Fibroblast of mammary gland (primary cell): ENCODE measurements at places on chromosomes 4 and X.

- no peak for DNase-seq
Measured at GRCh38 chrX:142201113-142201512, 4.0 kb downstream of the MAGEC2 start.

DNA sequence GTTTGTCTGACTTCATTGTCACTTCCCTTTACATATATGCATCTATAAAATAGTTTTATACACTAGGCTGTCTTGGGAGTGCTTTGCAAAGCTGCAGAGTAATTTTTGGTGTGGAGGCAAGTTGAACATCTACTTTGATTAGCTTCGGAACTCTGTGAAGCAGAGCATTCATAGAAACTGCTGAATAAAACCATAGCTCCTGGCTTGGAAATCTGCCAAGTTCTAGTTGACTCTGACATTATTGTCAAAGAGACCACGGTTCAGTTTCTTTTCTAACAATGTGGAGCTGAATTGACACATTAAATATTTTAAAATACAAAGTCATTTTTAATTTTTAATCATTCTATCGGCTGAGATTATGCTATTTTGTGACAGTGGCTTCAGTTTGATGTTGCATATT, 335.0 kb downstream of the BMPR1B start:
- DNase-seq: no peak

GRCh38 chr4:31016322-31017061, 296.3 kb downstream of the PCDH7 start:
- no peak for DNase-seq

- no peak for DNase-seq
Measured at GRCh38 chr4:128299848-128300247, 12.2 kb upstream of the PGRMC2 start.

GRCh38 chrX:56987741-56988140, 7.6 kb downstream of the SPIN3 start:
- DNase-seq: no peak

GRCh38 chr4:139337612-139338011, 35.3 kb upstream of the NDUFC1 start:
- no peak for DNase-seq

GRCh38 chr4:169136330-169136729, 126.3 kb upstream of the CBR4 start:
- DNase-seq: no peak

- DNase-seq: peak; percentile 7
Measured at GRCh38 chrX:70001269-70001668, 48.5 kb downstream of the AWAT2 start.

- no peak for DNase-seq
Measured at GRCh38 chr4:24219209-24219608, 329.4 kb upstream of the PPARGC1A start.

GRCh38 chr4:159925770-159926169, 822.9 kb downstream of the RAPGEF2 start:
- peak; percentile 0 for DNase-seq

DNA sequence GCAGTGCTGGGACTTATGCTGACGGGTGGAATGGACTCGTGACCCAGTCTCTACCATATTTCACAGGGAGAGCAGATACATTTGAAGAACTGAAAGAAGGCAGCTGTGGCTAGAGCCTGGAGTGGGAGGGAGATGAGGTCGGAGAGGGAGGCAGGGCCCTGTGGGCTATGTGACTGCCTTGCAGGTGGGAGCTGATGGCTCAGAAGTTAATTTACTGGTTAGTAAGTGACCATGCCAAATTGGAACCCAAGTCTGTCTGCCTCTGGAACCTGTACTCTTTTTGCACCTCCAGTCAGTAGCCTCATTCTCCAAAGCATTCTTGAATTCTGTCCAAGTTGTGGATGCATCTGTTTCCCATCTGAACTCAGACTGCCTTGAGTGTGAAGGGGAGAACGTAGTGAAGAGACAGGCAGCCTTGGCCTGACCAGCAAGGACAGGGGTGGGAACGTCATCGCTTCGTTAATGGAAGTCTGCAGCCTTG, 92.3 kb downstream of the REPS2 start:
- peak; percentile 83 for DNase-seq

- no peak for DNase-seq
Measured at GRCh38 chr4:181204109-181204508, 1039.1 kb upstream of the TENM3 start.

DNA sequence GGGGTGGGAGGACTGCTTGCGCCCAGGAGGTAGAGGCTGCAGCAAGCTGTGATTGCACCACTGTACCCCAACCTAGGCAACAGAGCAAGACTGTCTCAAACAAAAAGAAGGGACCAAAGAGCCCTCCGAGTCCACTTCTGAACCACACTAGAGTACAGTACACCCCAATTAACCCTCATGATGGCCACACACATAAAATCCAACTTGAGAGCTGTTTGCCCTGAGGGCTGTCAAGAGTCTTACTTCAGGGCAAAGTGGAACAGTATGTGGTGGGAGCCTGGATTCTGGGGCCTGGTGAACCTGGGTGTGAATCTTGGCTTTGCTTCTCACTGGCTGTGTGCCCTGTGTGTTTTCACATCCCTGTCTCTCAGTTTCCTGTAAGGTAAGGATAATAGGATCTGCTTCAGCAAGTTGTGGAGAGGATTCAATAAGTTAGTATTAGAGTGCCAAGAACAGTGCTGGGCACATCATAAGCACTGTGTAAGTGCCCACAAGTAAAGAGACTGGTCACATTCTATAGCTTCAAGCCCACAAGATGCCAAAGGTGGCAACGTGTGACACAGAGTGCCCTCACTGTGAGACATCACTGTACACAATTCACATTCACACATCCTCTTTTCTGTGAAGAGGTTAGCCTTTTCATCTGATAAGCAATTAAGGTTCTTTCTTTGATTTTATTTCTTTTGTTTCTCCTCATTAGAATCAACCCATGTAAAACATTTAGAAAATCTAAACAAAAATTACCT, 52.1 kb downstream of the LEF1 start:
- no peak for DNase-seq

GRCh38 chr4:37802068-37802666, 24.3 kb upstream of the PGM2 start:
- peak; percentile 79 for DNase-seq

GRCh38 chr4:13329963-13330362, 154.2 kb downstream of the RAB28 start:
- peak; percentile 83 for DNase-seq

GRCh38 chrX:118974088-118974907, at the start of gene LONRF3:
TSS of gene LONRF3 (plus strand) at chrX:118974618. CDS start at chrX:118974781, 163 bp downstream.
- peak; percentile 42 for DNase-seq

GRCh38 chrX:10526451-10526850, 93.9 kb downstream of the MID1 start:
- DNase-seq: peak; percentile 77

- peak; percentile 3 for DNase-seq
Measured at GRCh38 chrX:150018931-150019361, 80.7 kb upstream of the EOLA2 start.

DNA sequence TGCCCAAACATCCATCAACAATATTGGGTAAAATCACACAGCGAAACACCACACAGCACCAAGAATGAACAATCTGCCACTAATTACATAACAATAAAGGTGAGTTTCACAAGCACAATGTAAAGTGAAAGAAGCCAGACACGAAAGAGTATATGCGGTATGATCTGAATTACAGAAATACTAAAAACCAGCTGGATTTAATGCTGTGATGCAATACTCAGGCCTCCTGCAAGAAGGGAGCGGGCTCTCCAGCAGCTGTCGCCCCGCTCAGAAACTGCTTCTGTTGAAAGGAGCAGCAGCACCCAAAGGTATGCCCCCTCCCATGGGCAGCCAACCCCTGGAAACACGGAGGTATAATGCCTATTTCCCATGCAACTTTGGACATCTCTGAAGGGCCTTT, 77.0 kb downstream of the PAPSS1 start:
- no peak for DNase-seq

DNA sequence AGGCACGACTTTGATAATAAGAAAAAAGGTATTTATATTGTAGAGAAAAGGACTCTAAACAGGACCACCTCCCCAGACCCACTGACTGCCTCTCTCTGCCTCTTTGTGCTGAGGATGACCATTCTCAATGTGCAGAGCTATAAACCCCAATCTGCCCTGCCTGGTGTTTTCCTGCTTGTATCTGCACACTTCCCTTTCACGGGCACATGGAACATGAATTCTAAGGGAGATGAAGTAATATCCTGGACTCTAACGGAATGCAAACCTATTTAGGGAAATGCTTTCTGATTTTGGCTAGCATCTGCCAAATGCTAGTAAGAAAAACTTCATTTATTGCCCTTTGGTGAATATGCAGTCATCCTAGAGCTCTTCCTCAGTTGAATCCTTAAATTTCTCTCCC, 2.4 kb downstream of the DIPK2B start:
- peak; percentile 5 for DNase-seq

DNA sequence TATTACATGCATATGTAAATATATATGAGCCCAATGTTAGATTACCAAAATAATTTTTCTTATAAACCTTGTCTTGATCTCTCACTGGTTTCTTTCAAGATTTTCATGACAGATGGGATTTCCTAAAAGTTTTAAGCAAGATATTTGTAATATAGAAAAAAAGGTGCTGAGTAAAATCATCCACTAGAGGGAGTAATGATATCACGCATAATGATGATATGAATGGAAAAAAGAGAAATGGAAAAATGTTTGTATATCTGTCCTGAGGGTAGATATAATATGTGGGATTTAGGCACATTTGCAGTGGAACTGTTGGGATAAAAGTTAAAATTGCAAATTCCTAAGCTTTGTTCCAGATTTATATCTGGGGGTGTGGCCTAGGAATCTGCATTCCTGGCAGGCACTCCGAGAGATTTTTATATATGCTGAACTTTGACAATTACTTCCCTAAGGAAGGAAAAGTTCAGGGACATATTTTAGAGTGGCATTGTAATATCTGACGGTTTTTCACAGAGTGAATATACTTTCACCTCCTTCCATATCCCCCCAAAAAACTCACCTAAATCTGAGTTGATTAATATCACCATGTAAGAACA, 60.5 kb downstream of the TMA16 start:
- DNase-seq: peak; percentile 40

GRCh38 chr4:2247128-2248043, 5.5 kb upstream of the HAUS3 start:
- DNase-seq: no peak

- DNase-seq: peak; percentile 77
Measured at GRCh38 chr4:38759113-38759789, 23.5 kb downstream of the TLR10 start.

GRCh38 chr4:141464366-141464765, 172.0 kb upstream of the IL15 start:
- no peak for DNase-seq

DNA sequence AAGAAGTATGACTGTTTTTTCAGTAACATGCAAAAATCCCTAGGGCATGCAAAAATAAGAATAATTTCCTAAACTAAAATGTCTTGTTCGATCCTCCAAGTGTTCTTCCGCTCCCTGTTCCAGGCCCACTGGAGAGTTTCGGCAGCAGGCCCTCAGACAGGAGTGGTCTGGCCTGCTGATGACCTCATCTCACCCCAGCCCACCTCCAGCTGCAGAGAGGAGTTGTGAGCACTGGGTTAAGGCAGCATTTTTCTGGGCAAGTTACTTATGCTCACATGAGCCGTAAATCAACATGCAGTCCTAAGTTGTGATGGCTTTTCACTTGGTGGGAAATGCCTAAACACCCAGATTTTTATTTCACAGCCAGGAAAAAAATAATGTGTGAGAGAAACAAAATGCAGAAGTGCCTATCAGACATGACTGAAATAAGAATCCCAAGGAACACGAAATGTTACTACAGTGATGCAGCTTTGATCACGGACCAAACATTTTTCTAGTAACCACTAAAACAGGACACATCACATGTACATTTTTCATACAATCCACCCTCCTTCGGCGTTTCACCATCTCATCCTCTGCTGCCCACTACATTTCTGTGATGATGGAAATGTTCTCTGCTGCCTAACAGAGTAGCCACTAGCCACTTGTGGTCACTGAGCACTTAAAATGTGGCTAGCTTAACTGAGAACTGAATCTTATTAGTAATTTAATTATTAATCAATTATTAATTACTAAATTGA, 153.3 kb upstream of the TBL1X start:
- peak; percentile 30 for DNase-seq

- DNase-seq: no peak
Measured at GRCh38 chr4:42632653-42633382, 24.1 kb downstream of the ATP8A1 start.

DNA sequence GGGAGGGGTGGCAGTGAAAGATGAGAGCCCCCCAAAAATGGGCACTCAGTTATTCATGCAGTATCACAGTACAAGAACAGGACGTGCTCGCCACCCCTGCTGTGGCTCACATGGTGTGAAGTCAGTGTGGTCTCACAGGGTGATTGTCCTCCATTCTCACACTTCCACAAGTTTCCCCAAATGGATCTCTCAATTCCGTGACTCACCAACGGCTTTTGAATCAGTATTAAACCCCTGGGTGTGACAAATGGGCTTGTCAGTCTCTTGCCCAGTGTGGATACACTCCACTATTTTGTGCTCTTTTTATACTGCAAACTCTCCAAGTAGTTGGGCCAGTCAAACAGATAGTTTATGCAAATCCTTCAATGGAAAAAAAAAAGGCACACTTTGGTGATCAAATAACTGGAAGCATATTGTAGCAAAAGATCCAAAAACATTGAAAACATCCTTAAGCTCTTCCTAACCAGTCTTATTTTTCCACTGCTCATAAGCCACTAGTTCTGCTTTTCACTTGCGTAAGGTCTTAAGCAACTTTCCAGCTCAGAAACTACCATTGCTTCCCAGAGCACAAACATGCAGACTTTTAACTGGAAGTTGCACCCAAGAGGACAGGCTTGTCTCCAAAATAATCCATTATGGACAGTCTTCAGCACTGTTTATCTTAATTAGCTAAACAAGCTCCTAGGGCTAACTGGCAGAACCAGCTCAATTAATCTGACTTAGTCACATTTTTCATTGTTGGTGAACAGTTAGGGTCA, 365.7 kb downstream of the PPP3CA start:
- DNase-seq: peak; percentile 75

DNA sequence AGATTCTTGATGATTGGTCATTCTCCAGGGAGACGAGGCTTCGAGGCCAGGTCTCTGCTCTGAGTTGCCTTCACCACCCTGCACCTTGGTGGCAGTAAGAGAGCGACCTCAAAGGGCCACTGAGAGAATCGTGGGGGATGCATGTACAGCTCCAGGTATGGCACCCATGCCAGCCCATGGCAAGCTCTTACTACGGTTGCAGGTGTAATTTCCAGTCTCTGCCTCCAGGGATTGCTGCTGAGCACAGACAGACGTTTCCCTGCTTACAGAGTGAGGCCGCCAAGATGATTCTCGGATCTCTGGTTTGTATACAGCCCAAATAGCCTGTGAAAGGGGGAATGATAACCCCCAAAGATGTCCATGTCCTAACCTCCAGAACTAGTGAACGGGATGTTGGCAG, 16.3 kb upstream of the DRD5 start:
- DNase-seq: peak; percentile 2

- DNase-seq: no peak
Measured at GRCh38 chr4:77669946-77670590, 64.4 kb downstream of the CXCL13 start.
